ENCODE measurements at places on chromosomes 11 and 22. TPM values are rescaled to one million over a fixed set of nuclear protein-coding genes. Genes with fewer than 3 reads are reported as not detected.

- peak overlapping the region; percentile 18 for H3K27ac ChIP-seq
- H3K4me1 ChIP-seq: no peaks in the 10 kb centered on the region
- H3K27me3 ChIP-seq: no peaks in the 10 kb centered on the region
- no peak overlapping the region for H3K4me3 ChIP-seq
- peaks cover 2% of the 10 kb centered on the region for H3K36me3 ChIP-seq
- no peak for DNase-seq
These were observed 7.4 kb upstream of the NAP1L4 start for GRCh38 chr11:2999464-2999998.

GRCh38 chr11:107177106-107177477 lies 158.8 kb upstream of the GUCY1A2 start:
- no peak overlapping the region for H3K27ac ChIP-seq
- H3K27me3 ChIP-seq: no peaks in the 10 kb centered on the region
- H3K36me3 ChIP-seq: no peaks in the 10 kb centered on the region
- no peak overlapping the region for H3K4me3 ChIP-seq

DNA sequence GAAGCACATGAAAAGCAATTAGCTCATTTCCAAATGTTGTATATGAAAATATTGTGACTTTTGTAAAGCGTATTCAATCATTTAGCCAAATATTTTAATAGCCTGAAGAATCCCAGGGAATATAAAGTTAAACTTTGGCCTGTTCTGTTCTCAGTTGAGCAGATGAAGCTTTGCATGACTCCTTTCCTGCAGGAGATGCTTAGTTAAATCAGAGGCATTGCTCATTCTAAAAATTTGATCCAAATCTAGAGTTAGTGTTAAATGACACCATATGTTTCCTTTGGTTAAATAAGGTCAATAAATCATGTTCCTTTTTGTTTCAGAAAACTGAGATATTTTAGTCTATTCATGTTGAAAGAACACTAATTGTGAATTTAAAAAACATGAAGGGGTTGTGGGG lies 51.2 kb upstream of the BIRC3 start:
- H3K4me1 ChIP-seq: no peaks in the 10 kb centered on the region
- H3K4me3 ChIP-seq: no peak overlapping the region
- no peak overlapping the region for H3K27ac ChIP-seq
- no peak for DNase-seq

DNA sequence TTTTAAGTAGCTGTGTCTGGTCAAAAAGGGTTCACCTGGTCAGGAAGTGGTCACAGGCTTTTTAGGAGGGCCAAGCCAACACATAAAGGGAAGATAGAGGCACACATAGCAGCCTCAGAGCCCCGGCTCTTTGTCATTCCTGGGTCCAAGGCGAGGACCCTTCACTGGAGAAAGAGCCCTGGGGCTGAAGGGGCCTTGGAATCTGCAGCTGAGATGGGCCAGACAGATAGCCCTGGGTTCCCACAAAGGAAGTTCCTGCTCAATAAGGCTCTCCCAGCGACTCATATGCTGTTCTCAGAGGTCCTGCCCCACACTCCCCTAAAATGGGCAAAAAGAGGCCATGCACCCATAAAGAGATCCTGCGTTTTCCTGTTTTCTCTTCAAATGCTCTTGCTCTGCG lies 77.7 kb downstream of the LINC01488 start:
- no peaks in the 10 kb centered on the region for H3K4me1 ChIP-seq
- H3K27me3 ChIP-seq: no peaks in the 10 kb centered on the region
- no peak overlapping the region for H3K27ac ChIP-seq
- H3K36me3 ChIP-seq: no peaks in the 10 kb centered on the region

GRCh38 chr11:72349616-72350218 lies 84.6 kb downstream of the CLPB start:
- no peaks in the 10 kb centered on the region for H3K27me3 ChIP-seq
- H3K4me1 ChIP-seq: no peaks in the 10 kb centered on the region
- no peak overlapping the region for H3K27ac ChIP-seq
- DNase-seq: no peak
- H3K36me3 ChIP-seq: no peaks in the 10 kb centered on the region

DNA sequence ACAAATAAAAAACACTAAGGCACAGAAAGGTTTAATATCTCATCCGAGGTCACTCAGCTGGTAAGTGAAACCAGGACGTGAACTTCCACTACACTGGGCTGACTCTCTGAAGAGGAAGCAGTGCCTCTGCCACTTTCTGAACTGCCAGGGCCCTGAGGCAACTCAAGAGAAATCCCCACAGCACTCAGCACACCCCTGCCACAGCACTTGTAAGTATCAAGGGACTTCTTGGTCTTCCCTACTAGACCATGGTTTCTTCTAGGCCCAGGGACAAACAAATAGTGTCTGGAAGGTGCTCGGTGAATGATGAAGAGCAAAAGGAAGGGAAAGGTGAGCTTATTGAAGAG lies 49.7 kb downstream of the RPL27A start:
- peak overlapping the region; percentile 45 for H3K27ac ChIP-seq
- peaks cover 3% of the 10 kb centered on the region for H3K36me3 ChIP-seq
- no peak overlapping the region for H3K4me3 ChIP-seq
- no peaks in the 10 kb centered on the region for H3K27me3 ChIP-seq
- DNase-seq: no peak

- H3K27ac ChIP-seq: no peak overlapping the region
- H3K4me1 ChIP-seq: no peaks in the 10 kb centered on the region
- H3K4me3 ChIP-seq: no peak overlapping the region
- DNase-seq: no peak
These were observed 26.7 kb upstream of the FBLN1 start for GRCh38 chr22:45475851-45476514.

- H3K4me1 ChIP-seq: no peaks in the 10 kb centered on the region
- H3K27me3 ChIP-seq: no peaks in the 10 kb centered on the region
These were observed 5.1 kb upstream of the CARNS1 start for GRCh38 chr11:67410369-67410831.

DNA sequence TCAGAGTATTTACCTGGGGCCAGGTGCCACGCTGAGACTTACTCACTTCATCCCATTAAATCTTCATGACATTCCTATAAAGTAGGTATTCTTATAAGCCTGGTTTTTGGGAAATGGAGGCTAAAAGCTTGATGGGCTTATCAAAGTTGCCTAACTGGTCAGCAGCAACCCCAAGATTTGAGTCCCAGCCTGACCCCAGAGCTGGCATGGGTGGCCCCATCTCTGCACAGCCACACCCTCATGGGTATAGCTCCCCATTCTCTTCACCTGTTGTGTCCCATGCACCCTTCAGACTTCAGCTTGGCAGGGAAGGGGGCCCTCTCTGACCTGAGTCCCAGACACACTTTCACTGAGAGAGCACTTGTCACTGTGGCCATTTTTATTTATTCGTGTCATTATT lies 37.4 kb upstream of the TP53I11 start:
- H3K27me3 ChIP-seq: no peaks in the 10 kb centered on the region
- no peak overlapping the region for H3K27ac ChIP-seq
- no peaks in the 10 kb centered on the region for H3K4me1 ChIP-seq

GRCh38 chr22:26460202-26460601 lies 23.4 kb downstream of the HPS4 start:
- H3K4me1 ChIP-seq: peaks cover 15% of the 10 kb centered on the region
- DNase-seq: no peak
- H3K27ac ChIP-seq: no peak overlapping the region
- H3K36me3 ChIP-seq: peaks cover 11% of the 10 kb centered on the region

GRCh38 chr11:36840378-36840777 lies 242.3 kb upstream of the RAG2 start:
- no peaks in the 10 kb centered on the region for H3K4me1 ChIP-seq
- no peak overlapping the region for H3K27ac ChIP-seq
- H3K4me3 ChIP-seq: no peak overlapping the region
- no peaks in the 10 kb centered on the region for H3K36me3 ChIP-seq

DNA sequence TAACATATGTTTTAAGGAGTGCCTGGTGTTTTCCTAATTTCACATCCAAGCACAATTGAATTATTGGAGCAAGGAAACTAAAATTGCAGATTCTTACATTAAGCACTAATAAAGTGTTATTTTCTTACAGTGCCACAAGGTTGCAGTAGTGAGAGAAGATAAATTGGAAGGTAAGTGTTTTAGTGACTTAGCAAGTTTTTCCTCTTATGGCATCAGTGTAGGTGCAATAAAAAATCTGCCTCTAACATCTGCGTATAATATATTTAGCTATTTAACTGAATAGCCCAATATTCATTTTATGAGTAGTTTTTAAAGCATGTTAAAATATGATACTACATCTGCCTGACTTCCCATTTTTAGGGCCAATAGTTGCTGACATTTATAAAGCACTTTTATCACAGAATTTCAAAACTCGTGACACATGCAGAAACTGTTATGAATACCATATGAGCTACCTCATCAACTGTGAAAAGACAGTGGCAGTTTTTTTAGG lies 19.0 kb downstream of the POLD3 start:
- no peaks in the 10 kb centered on the region for H3K27me3 ChIP-seq
- H3K4me1 ChIP-seq: no peaks in the 10 kb centered on the region
- peak; percentile 12 for DNase-seq
- H3K4me3 ChIP-seq: no peak overlapping the region
- no peak overlapping the region for H3K27ac ChIP-seq
- peaks cover 24% of the 10 kb centered on the region for H3K36me3 ChIP-seq

DNA sequence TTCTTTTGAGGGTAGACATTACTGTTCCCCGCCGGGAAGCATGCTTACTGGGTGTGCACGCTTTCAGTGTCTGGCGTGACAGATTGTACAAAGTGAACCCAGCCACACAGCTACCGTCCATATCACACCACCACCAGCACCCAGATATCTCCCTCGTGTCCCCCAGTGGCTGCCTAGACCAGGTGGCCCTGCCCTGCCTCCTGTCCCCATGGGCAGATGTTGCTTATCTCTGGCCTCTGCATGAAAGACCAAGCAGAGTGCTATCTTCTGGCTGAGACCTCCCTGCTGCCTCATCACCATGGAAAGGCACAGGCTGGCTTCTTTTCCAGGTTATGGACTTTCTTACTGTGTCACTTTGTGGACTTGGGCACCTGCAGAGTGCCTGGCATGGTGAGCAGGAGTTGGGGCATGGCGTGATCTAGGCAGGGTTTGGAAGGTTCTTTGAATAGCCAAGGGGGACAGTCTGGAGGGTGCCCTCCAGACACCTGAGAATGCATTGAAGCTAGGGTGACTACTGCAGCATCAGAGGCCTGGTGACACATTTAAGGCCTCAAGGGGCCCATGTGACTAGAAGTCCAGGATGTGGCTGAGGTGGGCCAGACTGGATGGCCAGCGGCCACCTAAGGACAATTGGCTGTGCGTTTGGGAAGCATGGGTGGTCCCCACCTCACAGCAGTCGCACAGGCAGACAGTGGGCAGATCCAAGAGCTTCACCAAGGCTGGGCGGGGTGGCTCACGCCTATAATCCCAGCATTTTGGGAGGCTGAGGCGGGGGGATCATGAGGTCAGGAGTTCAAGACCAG lies 4.7 kb downstream of the TANGO2 start:
- no peak overlapping the region for H3K27ac ChIP-seq
- DNase-seq: no peak
- no peak overlapping the region for H3K4me3 ChIP-seq

DNA sequence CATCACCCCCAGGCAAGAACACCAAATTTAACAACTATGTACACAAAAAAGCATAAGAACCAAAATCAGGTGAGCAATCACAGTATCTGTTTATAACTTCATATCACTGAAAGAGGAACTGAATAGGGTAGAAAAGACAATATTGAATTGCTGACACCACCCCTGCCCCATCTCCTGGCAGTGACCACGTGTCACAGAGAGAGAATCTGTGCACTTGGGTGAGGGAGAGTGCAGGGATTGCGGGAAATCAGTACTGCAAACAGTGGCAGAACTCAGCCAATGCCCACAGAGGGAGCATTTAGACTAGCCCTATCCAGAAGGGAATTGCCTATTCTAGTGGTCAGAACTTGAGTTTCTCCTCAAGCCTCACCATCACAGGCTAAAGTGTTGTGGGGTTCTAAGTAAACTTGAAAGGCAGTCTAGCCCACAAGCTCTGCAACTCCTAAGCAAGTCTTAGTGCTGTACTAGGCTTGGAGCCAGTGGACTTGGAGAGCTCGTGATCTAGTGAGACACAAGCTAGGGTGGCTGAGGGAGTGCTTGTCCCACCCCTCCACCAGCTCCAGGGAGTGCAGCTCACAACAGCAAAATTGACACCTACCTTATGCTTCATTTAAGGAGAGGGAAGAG lies 82.8 kb upstream of the PTH start:
- no peak overlapping the region for H3K27ac ChIP-seq
- H3K4me1 ChIP-seq: no peaks in the 10 kb centered on the region
- H3K4me3 ChIP-seq: no peak overlapping the region
- DNase-seq: no peak

GRCh38 chr11:47586098-47586855 lies at the start of gene FAM180B:
Gene FAM180B (plus strand): TSS chr11:47586678. CDS start chr11:47586769, 91 bp downstream.
- peaks cover 29% of the 10 kb centered on the region for H3K36me3 ChIP-seq
- H3K4me1 ChIP-seq: no peaks in the 10 kb centered on the region
- H3K27me3 ChIP-seq: no peaks in the 10 kb centered on the region
- H3K4me3 ChIP-seq: no peak within 1 kb of the TSS
- DNase-seq: no peak

DNA sequence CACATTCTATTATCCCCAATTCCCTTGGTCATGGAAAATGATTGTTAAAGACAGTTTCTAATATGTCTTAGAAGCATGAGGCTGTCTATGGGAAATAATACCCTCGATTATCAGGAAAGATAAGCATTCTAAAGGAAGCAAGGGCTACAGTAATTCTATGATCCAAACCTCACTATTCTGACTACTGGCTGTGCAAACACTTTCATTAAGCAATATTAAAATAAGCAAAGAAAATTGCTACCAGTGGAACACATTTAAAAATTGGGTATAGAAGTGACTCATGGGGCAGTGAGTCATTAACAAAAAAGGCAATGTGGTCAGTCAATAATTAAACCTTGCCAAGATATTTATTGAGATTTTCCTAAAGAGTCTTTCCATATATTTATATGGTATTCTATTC lies 1415.2 kb upstream of the TENM4 start:
- H3K27me3 ChIP-seq: no peaks in the 10 kb centered on the region
- H3K27ac ChIP-seq: no peak overlapping the region
- DNase-seq: no peak
- no peaks in the 10 kb centered on the region for H3K36me3 ChIP-seq

- H3K27me3 ChIP-seq: no peaks in the 10 kb centered on the region
- no peak overlapping the region for H3K27ac ChIP-seq
- no peak for DNase-seq
- no peaks in the 10 kb centered on the region for H3K36me3 ChIP-seq
These were observed 13.5 kb upstream of the SIGIRR start for GRCh38 chr11:428295-428694.

The MGAT3 gene
- total RNA-seq: 5.4 TPM

The TECTA gene
- total RNA-seq: 1.2 TPM

The KRTAP5-11 gene
- not detected for total RNA-seq

The CD3D gene
- 8.7 TPM for total RNA-seq

The DEUP1 gene
- total RNA-seq: 0.57 TPM

The CTSF gene
- total RNA-seq: 58.0 TPM

The C11orf21 gene
- 4.9 TPM for total RNA-seq

The GPHA2 gene
- not detected for total RNA-seq

The ACR gene
- total RNA-seq: 1.6 TPM

The SAMM50 gene
- total RNA-seq: 34.9 TPM

The SLC17A6 gene
- total RNA-seq: not detected

The PGA5 gene
- total RNA-seq: 0.35 TPM

The HIPK3 gene
- total RNA-seq: 162 TPM

The GAS2L1 gene
- total RNA-seq: 27.2 TPM
